Cortex of kidney (tissue), 1 donor: ENCODE measurements at places on chromosomes 6 and 20.

GRCh38 chr6:56758120-56758519 lies 115.4 kb upstream of the DST start:
- DNase-seq, result no peak

DNA sequence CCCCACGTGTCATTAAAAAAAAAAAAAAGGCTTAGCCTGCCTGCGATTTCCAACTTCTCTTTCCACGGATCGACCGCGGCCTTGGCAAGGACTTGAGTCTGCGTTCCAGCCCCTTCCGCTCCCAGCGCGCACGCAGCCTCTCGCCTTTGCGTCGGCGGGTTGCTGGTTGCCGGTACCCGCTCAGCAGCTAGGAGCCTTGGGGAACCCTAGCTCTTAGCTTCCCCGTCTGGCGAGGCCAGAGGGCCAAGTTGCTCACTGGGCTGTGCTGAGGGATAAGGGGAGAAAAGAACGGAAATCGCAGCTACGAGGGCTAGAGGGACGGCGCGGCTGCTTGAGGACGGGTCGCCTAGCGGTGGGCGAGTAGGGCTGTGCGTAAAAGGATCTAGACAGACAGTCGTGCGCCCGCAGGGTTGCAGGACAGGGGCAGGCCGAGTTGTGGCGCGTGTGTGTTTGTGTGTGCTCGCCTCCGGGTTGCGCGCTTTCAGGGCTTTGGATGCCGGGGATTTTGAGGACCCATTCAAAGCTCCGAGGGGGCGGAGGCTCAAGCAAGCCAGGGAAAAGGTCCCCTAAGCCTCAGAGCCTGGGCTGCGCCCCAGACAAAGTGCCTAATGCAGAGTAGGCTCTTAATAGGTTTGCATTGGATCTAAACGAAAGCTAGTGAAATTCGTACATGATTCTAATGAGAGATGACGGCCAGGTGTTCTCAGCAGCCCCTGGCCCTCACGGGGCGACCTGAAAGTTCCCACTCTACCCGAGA lies 40.5 kb upstream of the OSTM1 start:
- DNase-seq, result no peak

DNA sequence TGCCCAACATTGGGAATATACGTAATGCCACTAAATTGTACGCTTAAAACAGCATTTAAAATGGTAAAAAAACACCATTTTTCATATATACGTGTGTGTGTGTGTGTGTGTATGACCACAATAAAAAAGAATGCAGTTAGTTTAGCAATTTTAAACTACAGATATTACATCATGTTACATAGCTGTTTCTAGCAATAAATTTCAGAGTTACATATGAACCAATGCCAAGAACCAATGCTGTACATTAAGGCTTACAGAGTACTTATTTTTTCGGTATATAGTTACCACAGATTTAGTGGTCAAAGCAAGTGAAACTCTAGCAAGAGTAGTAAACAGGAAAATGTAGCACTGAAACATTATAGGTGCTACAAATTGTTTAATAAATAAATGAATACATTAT lies 119.3 kb downstream of the PDE10A start:
- DNase-seq, result no peak

GRCh38 chr6:74482180-74482579 lies 723.7 kb downstream of the COL12A1 start:
- DNase-seq, result no peak

- DNase-seq, result no peak
Observed at GRCh38 chr6:131451321-131452144, 121.5 kb upstream of the ARG1 start.

DNA sequence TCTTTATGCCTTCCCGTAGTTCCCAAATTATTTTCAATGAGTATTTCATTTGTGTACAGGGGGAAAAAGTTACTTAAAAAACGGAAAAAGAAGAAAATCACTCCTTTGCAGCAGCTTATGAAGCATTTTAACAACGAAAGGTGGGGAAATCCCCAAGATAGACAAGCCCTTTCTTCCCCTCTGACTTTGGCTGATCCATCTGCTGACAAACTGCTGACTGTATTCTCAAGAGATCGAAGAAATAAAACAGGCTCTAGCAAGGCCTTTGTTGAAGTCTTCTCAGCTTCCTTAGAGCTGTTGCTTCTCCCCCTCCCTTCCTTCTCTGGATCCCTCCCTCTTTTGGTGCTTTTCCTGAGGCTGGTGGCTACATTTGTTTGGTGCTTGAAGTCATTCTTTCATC lies 325.2 kb downstream of the NRN1 start:
- no peak for DNase-seq

DNA sequence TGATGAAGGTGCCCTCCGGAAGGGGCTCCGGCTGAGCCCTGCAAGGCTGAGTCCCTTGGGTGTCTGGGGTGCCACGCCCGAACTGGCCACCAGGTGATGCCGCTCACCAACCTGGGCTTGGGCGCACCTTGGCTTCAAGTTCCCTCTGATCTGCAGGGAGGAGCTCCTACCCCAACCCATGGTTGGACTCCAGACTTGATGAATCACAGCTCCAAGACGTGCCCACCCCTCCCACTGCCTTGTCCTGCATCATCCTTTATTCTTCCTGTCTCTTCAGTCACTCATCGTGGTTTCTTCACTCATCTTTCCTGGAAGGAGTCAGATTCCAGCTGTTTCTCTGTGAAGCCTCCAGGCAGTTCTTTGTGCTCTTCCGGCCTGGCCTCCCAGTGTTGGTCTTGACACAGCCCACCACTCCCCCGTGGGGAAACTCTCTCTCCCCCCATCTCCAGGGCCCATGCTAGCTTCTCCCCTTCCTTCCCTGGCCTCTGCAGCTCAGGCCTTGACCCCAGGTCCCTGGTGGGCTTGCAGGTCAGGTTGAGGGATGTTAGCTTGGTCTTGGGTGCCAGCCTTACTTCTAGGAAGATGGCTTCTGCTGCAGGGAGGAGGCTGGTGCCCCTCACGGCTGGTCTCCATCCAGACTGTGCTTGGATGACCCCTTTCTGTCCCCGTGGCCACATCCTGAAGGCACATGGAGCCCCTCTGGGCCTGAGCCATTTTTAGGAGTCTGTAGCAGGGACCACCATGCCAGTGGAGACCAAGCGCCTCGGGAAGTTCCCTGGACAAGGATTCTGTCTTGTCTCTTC lies 2.6 kb upstream of the ZBP1 start:
- DNase-seq, result no peak

DNA sequence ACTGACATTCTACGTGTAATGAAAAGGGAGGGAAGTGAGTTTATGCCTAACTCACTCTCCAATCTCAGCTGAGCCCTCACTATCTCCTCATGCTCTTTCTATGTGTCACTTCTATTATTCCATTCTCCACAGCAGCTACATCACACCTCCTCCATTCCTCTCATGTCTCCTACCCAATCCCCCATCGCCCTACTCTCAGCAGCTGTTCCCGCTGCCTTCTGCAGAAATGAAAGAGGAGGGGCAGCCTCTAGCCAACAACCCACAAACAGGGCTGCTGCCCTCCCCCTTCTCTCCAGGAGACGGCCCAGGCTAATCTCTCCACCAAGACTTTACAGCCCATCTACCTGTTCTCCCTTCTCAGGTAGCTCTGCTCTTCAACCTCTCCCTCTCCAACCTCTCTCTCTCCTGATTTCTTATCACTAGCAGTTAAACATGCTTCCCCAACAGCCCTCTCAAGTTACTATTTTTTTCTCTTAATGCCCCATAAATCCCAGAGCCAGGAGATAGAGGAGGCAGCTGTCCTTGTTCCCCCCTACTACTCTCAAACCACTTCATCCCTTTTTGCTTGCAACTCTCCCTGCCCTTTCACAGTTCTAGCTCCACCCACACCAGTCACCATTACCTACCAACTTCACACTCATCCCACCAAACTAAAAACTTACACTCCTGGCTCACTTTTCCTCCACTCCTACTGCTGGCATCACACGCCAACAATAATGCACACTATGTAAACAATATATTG lies 136.5 kb downstream of the BTBD9 start:
- no peak for DNase-seq

GRCh38 chr20:58927490-58928061 lies 53.5 kb upstream of the NELFCD start:
- no peak for DNase-seq

DNA sequence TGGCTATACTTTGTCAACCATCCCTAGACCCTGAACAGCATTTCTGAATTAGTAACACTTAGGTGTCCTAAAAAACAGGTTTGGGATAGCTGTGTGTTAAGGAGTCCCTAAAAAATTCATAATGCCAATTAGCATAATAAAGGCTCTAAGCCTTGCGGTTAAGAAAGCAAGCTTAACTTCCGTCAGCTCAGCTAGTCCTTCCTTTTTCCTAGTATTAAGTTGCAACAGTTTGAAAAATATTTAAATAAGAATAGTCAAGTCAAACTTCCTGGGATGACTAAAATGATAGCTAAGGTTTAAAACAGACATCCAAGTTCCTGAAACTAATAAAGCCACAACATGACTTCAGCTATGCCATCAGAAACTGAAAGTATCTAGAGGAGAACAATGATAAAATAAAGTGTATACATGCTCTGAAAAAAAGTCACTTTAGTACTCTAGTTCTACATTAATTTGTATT lies 3.5 kb downstream of the AKIRIN2 start:
- DNase-seq, result no peak

- DNase-seq, result no peak
Observed at GRCh38 chr6:35943390-35943789, 22.5 kb upstream of the SRPK1 start.

- no peak for DNase-seq
Observed at GRCh38 chr6:37202788-37203491, 33.0 kb downstream of the PIM1 start.

DNA sequence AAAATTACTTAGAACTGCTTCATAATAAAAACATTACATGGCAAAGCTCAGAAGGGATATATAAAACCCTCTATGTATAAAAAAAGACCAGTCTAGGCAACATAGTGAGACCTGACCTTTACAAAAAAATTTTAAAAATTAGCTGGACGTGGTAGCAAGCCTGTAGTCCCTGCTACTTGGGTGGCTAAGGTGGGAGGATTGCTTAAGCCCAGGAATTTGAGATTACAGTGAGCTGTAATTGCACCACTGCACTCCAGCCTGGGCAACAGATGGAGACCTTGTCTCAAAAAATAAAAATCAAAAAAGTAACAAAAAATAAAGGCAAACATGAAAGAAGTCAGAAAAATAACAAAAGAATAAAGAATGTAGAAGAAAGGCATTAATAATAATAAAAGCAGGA lies 21.5 kb upstream of the TPD52L1 start:
- no peak for DNase-seq

- DNase-seq, result no peak
Observed at GRCh38 chr6:113908801-113909200, 51.7 kb downstream of the MARCKS start.

GRCh38 chr6:165245287-165245686 lies 64.1 kb downstream of the C6orf118 start:
- no peak for DNase-seq

- DNase-seq, result no peak
Observed at GRCh38 chr6:137146206-137146605, 27.2 kb downstream of the IL22RA2 start.

- no peak for DNase-seq
Observed at GRCh38 chr6:7542065-7542873, 798 bp downstream of the DSP start.

DNA sequence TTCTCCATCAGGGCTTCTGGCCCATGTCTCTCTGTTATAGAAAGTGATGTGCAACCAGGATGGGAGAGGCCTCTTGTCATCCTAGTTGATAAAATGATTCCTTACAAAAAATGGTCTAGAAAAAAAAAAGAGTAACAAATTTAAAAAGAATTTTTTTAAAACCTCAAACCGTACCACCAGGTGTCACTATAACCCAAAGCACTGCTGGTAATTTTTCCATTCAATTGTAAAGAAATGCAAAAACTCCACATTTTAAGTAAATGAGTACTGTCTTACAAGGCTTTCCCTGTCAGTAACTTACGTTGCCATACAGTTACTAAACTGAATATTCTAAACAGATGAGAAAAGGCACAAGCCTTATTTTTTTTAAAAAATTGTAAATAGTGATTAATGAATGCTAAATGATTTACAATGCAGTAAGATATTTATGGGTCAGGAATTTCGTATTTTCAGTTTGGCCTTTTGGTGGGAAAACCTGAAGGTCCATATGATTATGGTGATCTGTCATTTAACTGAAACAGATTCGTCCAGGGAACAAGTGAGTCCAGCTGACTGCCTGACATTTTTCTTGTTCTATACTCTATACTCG lies 95.4 kb downstream of the OGFRL1 start:
- DNase-seq, result no peak

GRCh38 chr6:165231581-165232561 lies 77.5 kb downstream of the C6orf118 start:
- no peak for DNase-seq

- no peak for DNase-seq
Observed at GRCh38 chr20:3070725-3071124, 695 bp upstream of the OXT start.

- no peak for DNase-seq
Observed at GRCh38 chr6:129981598-129981997, 36.8 kb upstream of the L3MBTL3 start.

DNA sequence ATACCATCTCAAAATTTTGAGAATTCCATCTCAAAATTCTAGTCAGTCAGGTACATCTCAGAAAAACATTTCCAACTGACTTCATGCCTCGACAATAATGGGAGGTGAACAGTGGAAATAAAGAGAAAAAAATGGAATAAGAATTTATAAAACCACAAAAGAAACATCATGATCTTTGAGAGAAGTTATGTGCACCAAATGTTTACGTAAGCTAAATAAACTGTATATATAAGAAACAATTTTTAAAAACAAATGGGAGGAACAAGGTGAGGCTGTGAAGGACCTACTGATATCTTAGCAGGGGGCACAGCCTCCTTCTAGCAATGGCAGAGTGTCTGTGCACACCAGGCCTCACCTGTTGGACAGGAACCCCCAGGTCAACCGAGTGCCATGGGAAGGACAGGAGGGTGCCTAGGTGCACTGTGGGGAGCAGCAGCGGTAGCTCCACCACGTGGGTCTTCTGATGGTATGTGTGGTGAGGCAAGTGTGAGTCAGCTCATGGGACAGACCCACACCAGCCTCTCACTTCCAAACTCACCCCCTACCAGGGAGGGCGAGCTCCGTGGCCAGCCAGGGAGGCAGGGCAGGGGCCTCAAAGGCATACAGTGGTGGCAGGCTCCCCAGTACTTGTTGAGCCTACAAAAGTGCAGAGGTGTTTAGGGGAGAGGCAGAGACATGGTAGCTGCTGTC lies 23.2 kb downstream of the DIDO1 start:
- DNase-seq, result no peak

DNA sequence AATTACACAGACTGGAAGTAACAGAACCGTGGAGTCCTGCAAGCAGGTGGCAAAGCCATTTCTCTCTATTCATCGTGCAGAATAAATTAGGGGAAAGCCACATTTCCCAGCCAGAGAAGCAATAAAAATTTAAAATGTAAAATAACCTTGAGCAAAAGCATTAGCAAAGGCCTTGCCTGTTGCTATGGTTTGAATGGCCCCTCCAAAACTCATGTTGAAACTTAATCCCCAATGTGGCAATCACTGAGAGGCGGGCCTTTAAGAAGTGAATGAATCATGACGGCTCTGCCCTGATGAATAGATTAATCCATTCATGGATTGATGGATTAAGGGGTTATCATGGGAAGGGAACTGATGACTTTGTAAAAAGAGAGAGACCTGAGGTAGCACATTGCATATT lies 679.0 kb downstream of the PTPRT start:
- no peak for DNase-seq

GRCh38 chr6:47698342-47698787 lies at the start of gene ADGRF4:
TSS of gene ADGRF4 (plus strand) at chr6:47698580. CDS start at chr6:47707246, 8,666 bp downstream.
- DNase-seq, result no peak
